Aorta (tissue), 5 donors: ENCODE measurements at places on chromosomes 12 and 14. TPM values are rescaled to one million over a fixed set of nuclear protein-coding genes. Genes with fewer than 3 reads are reported as not detected.

C12orf50 gene
- total RNA-seq, result 0.32 TPM

CCDC177 gene
- total RNA-seq, result not detected

GRCh38 chr12:75945581-75945980, 86.0 kb downstream of the PHLDA1 start:
- H3K4me3 ChIP-seq, result no peak overlapping the region
- DNase-seq, result no peak
- H3K27me3 ChIP-seq, result no peaks in the 10 kb centered on the region
- peaks cover 5% of the 10 kb centered on the region for H3K4me1 ChIP-seq
- no peaks in the 10 kb centered on the region for H3K36me3 ChIP-seq

DNA sequence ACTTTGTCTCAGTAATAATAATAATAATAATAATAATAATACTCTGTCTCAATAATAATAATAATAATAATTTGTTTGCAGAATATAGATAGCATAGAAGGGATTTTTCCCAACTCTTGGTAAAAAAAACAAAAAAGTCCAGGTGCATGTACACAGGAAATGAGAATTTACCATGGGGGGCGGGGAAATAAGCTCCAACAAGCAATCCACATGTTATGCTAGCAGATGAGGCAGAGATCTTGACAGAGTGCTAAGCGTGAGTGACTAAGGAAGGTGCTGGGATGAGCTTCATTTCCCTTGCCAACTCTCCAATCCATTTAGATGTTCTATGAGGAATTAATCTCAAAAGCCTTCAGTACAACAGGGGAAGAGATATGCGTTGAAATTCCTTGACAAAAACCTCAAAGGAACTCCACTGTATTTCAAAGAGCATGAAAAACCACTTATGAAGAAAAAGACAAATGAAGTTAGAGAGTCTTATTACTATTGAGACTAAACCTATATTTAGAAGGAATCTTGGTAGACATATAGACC, 44.9 kb upstream of the GTF2A1 start:
- H3K4me1 ChIP-seq, result peaks cover 1% of the 10 kb centered on the region
- no peak for DNase-seq
- H3K27ac ChIP-seq, result no peak overlapping the region
- H3K36me3 ChIP-seq, result no peaks in the 10 kb centered on the region
